ENCODE measurements at places on chromosomes 7 and 10.

DNA sequence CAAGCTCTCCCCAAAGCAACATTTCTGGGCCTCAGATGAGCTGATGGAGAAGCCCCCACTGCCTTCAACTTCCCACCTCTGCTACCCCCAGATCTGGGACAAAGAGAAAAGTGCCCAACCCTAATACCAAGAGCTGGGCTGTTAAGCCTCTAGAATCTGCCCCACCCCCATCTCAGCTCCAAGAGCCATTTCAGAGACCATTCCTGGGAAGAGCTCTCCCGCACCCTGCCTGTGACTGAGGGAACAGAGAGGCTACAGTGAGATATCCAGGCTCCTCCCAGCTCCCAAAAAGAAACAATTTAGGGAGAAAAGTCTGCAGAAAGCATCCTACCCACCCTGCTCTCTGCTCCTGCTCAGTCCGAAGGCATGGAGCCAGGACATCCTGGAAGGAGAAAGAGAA, 2.5 kb upstream of the KCNH2 start:
- no peak for DNase-seq

GRCh38 chr7:17832242-17832641, 108.1 kb downstream of the SNX13 start:
- DNase-seq: no peak

GRCh38 chr7:134374791-134375190, 58.1 kb upstream of the SLC35B4 start:
- DNase-seq: no peak

DNA sequence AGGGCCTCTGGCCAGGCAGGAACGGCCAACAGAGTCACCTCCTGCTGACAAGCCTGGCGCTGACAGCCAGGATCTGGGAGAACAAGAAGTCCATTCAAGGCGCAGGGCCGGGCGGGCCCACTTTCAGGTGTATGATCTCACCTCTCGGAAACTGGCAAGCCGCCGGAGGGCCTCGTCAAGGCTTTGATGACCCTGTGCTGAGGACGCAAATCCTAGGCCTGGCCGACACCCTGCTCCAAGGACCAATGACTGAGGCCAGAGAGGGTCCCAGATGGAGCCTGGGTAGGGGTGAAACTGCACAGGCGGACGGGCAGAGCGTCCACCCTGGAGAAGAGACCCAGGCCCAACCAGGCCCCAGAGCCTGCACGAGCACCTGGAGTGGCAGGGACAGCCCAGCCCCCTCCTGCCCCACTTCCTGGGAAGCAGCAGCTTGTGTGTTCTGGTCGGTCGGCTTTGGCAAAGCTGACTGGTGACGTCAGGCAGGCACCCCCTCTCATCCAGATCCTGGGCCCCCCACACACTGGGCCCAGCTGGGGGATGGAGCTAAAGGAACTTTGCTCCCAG, 30.6 kb downstream of the MYL10 start:
- DNase-seq: no peak

DNA sequence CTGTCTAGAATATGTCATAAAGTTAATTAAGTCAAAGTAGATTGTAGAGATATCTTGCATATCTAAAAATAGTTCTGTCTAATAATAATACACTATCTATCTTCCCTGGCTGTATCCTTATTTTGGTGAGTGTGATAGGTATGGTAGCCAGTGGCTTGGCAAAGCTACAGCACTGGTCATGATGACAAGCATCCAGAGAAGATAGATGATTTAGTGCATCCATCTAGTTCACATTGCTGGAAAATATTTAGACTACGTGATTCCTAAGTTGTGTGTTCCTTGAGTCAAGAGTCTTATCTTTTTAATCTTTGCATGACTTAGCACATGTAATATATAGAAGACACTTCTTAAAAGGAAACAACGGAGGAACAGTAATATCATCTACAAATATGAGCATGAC, 711.2 kb upstream of the KCND2 start:
- DNase-seq: no peak

DNA sequence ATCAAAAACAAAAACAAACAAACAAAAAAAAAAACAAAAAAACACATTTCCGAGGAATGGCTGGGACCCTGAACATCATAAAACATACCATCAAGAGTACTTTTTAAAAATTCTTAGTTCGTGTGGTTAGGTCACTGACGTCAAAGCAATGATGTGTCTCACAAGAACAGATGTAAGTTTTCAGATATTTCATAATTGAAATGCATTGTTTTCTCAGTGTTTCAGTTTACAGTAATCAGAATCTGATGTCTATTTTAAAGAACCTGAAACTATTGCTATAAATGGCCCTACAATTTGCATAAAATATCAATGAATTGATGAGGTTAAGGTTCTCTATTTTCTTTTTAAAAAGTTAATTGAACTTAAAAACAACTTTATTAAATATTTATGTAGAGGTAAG, 103.7 kb upstream of the HGF start:
- no peak for DNase-seq

DNA sequence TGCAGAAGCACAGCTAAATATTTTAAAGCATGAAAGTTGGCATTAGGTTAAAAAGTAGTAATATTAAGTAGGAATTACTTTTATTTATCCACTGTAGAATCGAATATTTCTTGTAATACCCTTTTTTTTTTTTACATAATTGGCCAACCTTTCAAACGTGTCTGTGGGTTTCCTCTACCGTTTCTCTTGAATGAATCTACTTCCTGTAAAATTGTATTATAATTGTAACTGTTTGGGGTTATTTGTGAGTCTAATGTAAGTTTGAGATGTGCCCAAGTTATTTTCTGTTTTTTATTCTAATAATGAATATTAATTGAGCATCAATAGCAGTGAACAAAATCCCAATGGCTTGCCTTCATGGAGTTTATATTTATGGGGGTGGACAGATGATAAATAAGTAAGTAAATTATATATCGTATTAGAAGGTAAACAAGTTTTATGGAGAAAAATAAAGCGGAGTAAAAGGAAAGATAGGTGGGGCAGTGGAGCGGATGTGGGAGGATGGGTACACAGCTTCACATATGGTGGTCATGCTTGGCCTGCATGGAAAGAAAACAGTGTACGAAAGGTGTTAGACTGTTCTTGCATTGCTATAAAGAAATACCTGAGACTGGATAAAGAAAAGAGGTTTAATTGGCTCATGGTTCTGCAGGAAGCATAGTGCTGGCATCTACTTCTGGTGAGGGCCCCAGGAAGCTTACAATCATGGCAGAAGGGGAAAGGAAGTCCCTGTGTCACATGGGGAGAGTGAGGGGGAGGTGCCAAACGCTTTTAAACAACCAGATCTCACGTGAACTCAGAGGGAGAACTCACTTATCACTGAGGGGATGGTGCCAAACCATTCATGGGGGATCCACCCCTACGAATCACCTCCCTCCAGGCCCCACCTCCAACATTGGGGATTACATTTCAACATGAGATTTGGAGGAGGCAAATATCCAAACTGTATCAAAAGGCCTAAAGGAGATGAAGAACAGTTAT, 5.4 kb downstream of the TSPAN13 start:
- DNase-seq: no peak

DNA sequence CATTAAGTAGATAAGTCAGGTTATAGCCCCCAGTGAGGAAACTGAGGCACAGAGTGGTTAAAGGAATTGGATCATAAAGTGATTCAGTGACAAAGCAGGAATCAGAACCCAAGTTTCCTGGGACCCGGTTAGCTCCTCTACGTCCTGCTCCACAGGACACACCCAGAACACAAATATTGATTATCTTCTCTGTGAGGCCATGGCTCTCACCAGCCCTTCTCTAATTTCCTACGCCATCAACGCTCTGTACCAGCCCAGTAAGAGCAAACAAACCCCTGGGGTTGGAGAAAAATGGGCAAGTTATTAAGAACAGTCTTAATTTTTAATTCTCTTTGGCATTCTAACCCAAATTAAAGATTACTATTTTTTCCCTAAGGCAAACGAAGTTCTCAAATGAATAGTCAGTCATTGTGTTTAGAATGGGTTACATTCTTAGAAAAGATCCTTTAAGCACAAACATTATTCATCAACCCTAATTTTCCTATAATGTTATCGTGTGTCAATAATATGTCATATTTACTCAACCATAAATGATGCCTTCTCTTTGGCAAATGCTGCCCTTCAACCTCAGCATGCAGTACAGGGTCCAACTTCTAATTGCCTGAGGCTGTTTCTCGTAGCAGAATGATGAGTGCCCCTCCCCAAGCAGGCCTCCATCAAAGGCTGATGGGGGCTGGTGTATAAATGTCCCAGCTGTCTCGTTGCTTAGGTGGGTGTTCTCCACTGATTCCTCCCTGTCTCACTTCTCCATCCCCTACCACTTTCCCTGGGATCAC, 25.4 kb upstream of the TM9SF3 start:
- no peak for DNase-seq

- no peak for DNase-seq
These were observed 37.5 kb downstream of the UNCX start for GRCh38 chr7:1270181-1270580.

- DNase-seq: peak; percentile 33
These were observed 677 bp downstream of the TSPAN14 start for GRCh38 chr10:80454513-80455460.

DNA sequence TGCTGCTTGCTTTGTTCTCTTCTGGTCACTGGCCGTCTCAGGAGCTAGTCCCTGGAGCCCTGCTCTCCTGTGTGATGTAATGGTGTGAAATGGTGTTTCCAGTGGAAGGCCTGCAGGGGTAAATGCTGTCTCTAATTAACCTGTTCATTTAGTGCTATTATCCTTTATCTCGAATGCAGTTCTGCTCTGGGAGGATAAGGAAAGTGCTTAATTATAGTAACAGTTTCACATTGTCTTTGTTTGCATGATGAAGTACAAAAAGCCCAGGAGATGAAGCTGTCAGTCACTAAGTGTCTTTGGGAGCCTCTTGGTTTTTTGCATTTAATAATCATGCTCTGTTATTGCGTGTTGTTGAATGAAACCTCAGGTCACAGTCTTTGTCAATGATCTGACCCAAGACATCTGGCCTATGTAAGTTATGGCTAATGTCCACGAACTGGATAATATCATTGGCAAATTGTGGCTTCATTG, 755.3 kb upstream of the GALNT17 start:
- DNase-seq: no peak

DNA sequence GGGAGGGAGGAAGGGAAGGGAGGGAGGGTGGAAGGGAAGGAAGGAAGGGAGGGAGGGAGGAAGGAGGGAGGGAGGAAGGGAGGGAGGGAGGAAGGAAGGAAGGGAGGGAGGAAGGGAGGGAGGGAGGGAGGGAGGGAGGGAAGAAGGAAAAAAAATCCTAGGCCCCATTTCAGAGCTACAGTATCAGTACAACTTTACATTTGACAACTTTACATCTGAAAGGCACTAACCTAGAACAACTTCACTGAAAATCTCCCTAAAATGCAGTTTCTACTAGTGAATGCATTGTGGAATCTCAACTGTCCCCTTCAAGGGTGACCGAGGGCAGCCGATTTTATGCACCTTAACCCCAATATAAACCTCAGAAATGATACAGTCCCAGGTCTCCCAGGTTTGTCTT, 259.8 kb upstream of the GALNT17 start:
- no peak for DNase-seq

DNA sequence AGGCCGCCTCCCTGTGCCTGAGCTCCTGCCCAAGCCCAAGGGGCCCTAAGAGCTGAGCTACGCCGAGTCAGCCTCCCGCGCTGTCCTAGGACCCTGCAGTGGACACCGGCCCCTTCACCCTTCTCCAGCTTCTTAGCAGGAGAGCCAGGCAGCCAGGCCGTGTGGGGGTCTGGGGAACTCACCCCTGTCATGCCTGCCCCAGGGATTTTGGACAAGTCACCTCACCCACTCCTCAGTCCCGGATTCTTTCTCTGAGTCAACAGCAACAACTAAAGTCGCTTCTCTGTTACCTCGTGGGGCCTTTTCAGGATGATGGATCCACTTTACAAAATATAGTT, 79.3 kb downstream of the MKI67 start:
- DNase-seq: no peak

GRCh38 chr7:39894904-39895303, 55.2 kb upstream of the CDK13 start:
- no peak for DNase-seq

- DNase-seq: no peak
These were observed 19.1 kb downstream of the ACADSB start for GRCh38 chr10:123027861-123028260.

- no peak for DNase-seq
These were observed 142.0 kb upstream of the ADO start for GRCh38 chr10:62662486-62662885.

DNA sequence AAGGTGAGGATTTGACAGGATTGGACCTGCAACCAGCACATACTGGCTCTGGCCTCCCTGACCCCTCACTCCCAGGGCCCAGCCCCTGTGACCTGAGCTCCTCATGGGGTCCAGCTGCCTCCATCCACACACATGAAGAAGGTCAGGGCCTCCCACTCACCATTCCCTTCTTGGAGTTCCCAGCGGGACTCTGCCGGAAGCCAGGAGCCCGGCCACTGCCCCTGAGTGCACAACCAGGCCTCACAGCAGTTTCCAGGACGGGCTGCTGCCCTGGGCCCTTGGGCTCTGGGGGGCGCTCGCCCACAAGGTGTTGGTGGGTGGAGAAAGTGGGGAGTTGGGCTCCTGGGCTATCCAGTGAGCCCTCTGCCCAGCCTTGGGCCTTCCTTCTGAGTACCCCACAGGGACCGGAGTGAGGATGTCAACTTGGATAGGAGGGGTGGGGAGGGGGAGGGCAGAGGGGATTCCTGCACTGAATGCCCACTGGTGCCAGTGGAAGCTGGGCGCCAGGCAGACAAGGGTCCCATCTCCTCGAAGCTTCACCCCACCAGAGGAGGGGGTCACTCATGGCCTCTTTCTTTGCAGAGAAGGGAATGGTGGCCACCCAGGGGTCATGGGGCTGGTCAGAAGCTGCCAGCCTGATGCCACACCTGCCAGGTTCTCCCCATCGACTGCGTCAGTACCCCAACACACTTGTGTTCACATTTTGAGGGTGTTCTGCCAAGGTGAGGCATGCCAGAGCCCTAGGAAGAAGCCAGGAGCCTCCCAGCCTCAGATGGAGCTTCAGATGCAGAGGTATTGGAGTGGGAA, 115.3 kb downstream of the PTPN20 start:
- DNase-seq: no peak

- DNase-seq: no peak
These were observed 506.9 kb downstream of the RPS24 start for GRCh38 chr10:78540355-78541076.

- DNase-seq: no peak
These were observed 338.0 kb upstream of the ZMIZ1 start for GRCh38 chr10:78730754-78731153.

DNA sequence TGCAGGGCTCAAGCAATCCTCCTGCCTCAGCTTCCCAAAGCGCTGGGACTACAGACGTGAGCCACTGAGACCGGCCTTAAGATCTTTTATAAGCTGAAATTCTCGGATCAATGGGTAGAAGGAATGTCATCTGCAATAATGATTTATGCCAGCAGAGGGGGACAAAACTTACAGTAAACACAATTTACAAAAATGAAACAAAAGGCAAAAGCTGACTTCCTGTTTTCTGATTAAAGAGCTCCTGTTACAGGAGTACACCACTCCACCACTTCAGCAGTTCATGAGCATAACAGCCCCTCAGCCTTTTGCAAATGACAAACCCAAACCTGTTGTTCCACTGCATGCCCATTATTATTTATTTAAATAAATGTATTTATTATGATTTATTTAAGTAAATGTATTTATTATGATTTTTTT, 88.5 kb upstream of the ATP6V0A4 start:
- DNase-seq: peak; percentile 83

GRCh38 chr10:100693821-100694220, 51.6 kb upstream of the PAX2 start:
- no peak for DNase-seq
